ENCODE measurements at places on chromosomes 2 and 18. TPM values are rescaled to one million over a fixed set of nuclear protein-coding genes. Genes with fewer than 3 reads are reported as not detected.

- H3K27ac ChIP-seq: no peak overlapping the region
- H3K4me3 ChIP-seq: no peak overlapping the region
- no peak for DNase-seq
- peaks cover 43% of the 10 kb centered on the region for H3K36me3 ChIP-seq
These were observed 20.0 kb downstream of the ELP2 start for GRCh38 chr18:36149514-36150289.

DNA sequence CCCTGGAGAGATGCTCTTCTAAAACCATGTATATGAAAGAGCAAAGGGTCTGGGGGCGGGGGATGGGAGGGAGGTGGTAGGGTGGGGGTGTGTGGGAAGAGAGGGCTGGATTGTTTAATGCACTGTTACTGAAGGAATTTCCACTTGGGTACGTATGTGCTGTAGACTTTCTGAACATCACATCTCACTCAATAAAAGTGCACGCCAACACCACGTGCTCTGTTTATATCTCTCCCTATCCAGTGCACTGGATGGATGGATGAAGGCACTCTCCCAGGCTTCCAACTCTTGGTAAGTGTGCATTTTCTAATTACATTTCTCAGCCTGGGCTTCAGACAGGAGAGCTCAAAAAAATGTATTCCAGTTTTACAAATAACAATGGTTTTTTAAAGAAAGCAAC lies 184.3 kb upstream of the SIX2 start:
- no peak for DNase-seq
- H3K4me1 ChIP-seq: no peaks in the 10 kb centered on the region
- no peaks in the 10 kb centered on the region for H3K27me3 ChIP-seq
- no peaks in the 10 kb centered on the region for H3K36me3 ChIP-seq
- no peak overlapping the region for H3K27ac ChIP-seq

DNA sequence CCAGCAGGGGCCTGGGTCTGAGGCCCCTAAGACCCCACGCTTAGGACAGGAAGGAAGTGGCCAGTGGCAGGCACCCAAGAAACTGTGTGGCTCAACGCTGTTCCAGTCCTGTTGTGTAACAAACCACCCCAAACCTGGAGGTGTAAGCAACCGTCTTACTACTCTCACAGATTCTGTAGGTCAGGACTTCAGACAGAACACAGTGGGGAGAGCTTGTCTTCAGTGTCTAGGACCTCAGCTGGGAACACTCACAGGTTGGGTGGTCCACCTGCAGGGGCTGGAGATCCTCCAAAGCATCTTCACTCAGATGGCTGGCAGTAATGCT lies 123.0 kb downstream of the KLHL29 start:
- no peak overlapping the region for H3K4me3 ChIP-seq
- H3K36me3 ChIP-seq: no peaks in the 10 kb centered on the region
- no peaks in the 10 kb centered on the region for H3K27me3 ChIP-seq
- DNase-seq: no peak

- H3K4me3 ChIP-seq: no peak overlapping the region
- no peaks in the 10 kb centered on the region for H3K36me3 ChIP-seq
- H3K27ac ChIP-seq: no peak overlapping the region
- H3K4me1 ChIP-seq: no peaks in the 10 kb centered on the region
- no peak for DNase-seq
These were observed 243.3 kb upstream of the LINC00305 start for GRCh38 chr18:64392202-64392601.

- H3K27me3 ChIP-seq: no peaks in the 10 kb centered on the region
- H3K27ac ChIP-seq: no peak overlapping the region
- H3K4me1 ChIP-seq: no peaks in the 10 kb centered on the region
- H3K36me3 ChIP-seq: no peaks in the 10 kb centered on the region
- H3K4me3 ChIP-seq: no peak overlapping the region
These were observed 325.3 kb upstream of the MYT1L start for GRCh38 chr2:2656115-2657011.

GRCh38 chr2:29495068-29495467 lies 379.9 kb downstream of the CLIP4 start:
- no peaks in the 10 kb centered on the region for H3K36me3 ChIP-seq
- H3K4me3 ChIP-seq: no peak overlapping the region
- no peaks in the 10 kb centered on the region for H3K27me3 ChIP-seq
- no peak overlapping the region for H3K27ac ChIP-seq
- DNase-seq: no peak

DNA sequence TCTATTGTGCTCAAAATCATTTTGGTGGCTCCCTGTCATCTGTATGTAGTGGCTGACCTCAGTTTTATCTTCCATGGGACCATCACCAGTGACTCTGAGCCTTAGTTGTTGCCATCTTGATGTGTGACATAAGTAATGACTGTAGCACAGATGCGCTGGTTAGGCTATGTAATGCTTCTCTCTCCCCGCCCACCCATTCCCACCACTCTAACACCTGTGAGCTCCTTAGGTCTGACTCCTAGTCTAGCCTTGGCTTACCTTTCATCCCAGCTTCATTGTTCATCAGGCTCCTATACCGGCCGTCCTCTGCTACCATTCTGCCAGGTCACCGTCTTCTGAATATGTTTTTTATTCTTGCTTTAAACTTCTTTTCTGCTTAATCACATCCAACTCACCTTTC lies 17.2 kb downstream of the MYO1B start:
- H3K27me3 ChIP-seq: no peaks in the 10 kb centered on the region
- H3K4me3 ChIP-seq: no peak overlapping the region
- H3K36me3 ChIP-seq: no peaks in the 10 kb centered on the region
- peak overlapping the region; percentile 43 for H3K27ac ChIP-seq

GRCh38 chr18:26267357-26267930 lies 41.2 kb downstream of the TAF4B start:
- no peak for DNase-seq
- H3K27me3 ChIP-seq: no peaks in the 10 kb centered on the region
- no peaks in the 10 kb centered on the region for H3K4me1 ChIP-seq
- H3K4me3 ChIP-seq: no peak overlapping the region
- no peak overlapping the region for H3K27ac ChIP-seq
- H3K36me3 ChIP-seq: no peaks in the 10 kb centered on the region

RNPEPL1 gene
- total RNA-seq: 48.5 TPM

MDH1B gene
- 0.47 TPM for total RNA-seq

RNF125 gene
- total RNA-seq: 3.5 TPM

All from pancreas (tissue), 10 donors.